Left ventricle myocardium superior (tissue), 1 donor: ENCODE measurements at places on chromosomes 4 and X.

DNA sequence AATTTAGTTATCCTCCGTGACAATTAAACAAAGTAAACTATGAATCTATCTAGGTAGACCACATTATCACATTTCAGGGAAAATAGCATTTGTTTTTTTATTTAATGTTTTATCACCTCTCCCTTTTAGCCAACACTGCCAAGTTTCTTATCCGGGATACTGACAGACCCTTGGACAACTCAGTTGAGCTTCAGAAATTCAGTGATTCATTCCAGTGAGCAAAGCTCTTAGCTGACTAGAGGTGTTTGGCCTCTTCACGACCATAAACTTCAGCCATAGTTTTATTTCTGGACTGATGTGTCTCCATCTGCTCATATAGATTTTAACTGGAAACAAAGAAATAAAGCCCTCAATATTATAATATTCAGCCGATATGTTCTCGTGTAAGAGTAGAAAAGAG is 15.2 kb downstream of the SLITRK2 start:
- no peak for DNase-seq

DNA sequence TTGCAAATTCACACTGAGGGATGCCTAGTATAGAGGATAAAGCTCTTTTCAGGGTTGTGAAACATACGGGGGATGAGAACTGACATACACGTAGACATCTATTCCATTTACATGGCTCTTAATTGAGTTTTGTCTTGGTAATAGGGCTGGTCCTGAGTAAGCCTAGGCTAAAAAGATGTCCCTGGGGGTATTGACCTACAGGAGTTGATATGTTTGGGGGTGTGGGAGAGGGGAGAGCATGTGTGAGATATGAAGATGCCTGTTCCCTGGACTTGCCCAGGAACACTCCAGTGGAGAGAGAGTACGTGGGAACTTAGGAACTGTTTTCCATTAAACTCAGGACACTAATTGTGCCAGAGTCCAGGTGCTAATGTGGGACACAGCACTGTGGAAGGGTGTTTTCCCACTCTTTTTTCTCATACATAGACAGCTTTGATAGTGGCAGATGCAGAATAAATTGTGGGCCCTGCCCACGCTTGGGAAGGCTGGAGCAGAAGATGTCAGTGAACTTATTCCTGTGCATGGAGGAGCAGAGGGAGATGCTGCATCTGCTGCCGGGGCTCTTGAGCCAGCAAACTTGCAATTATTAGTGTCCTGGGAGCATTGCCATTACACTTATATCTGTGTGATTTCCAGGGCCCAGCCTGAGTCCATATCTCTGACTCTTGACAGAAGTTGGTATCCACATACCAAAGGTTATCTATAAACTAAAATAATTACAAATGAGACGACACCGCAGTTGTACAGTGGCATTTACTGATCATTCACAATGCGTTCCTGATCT is 20.7 kb downstream of the SYNPO2 start:
- DNase-seq, result peak; percentile 42

DNA sequence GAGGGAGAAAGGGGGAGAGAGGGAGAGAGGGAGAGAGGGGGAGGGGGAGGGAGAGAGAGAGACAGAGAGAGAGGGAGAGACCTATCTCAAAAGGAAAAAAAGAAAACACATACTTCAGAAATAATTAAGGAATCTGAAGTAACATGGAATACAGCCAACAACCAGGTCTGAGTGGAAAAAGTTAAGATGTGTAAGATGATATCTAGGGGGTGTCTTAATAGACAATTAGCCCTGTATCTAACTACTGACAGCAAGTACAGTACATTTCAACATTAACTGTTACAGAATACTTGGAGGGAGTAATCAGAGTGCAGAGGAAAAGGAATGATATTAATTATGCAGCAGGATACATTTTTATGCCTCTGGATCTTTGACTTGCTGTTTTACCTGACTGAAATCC is 22.4 kb downstream of the NUP54 start:
- DNase-seq, result no peak

DNA sequence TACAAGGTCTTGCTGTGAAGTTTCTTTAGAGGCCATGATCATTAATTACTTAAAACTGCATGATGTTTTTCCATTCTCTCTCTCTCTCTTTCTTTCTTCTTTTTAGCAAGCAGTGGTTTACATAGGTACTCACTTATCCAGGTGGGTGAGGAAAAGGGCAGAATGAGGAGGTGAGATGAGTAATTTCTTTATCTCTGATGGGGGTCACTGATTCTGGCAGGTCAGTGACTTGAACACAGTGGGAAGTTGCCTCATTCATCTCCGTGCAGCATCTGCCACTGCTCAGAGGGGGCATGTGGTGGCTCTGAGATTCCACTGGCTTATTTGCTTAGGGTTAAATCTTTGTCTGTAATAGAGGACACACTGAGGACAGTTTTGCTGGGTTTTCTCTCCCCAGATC is 62.6 kb downstream of the FAM114A1 start:
- no peak for DNase-seq

DNA sequence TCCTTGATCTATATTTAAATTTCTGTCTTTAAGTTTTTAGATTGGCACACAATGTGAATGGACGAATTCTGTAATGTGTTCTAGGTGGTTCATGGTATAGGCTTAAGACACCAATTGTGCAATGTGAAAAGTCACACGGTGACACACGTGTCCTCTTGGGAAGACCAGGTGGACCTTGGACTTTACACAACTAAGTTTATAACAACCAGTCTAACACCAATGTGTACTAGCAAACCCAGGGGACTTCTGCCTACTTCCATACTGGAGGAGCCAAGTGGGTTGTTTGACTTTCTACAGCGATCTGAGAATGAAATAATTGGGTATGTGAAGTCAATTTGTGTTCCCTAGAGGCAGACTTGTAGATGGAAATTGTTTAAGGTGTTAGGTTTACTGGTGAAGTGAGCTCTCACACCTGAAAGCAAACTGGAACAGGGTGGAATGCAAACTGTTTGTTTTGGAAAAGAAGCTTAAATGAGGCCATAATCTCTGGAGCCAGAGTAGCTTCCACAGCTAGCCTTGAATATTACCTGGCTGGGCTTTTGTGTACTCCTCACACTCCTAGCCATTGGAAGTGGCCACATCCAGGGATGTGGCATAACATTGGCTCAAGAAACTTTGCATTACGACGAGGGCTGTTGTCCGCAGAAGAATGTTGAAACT is 45.9 kb upstream of the WDR1 start:
- no peak for DNase-seq

DNA sequence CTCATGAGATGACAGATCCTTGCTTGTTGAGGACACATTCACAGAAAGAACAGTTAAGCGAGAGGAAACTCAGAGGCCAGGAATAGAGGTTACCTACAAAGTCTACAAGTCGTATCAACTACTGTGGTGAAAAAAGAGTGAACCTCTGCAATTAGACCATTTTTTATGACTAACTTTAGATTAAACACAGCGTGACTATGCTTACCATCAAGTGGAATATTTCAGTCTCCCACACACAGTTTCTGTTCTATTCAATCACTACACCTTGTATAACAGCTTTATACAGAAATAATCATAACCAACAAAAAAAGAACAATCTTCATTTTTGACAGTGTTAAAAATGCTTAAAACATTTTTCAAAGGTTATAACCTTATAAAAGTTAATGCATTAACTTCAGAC is 46.6 kb downstream of the ADAMTS3 start:
- DNase-seq, result no peak

GRCh38 chr4:149706942-149707341 is 108.7 kb downstream of the IQCM start:
- no peak for DNase-seq

DNA sequence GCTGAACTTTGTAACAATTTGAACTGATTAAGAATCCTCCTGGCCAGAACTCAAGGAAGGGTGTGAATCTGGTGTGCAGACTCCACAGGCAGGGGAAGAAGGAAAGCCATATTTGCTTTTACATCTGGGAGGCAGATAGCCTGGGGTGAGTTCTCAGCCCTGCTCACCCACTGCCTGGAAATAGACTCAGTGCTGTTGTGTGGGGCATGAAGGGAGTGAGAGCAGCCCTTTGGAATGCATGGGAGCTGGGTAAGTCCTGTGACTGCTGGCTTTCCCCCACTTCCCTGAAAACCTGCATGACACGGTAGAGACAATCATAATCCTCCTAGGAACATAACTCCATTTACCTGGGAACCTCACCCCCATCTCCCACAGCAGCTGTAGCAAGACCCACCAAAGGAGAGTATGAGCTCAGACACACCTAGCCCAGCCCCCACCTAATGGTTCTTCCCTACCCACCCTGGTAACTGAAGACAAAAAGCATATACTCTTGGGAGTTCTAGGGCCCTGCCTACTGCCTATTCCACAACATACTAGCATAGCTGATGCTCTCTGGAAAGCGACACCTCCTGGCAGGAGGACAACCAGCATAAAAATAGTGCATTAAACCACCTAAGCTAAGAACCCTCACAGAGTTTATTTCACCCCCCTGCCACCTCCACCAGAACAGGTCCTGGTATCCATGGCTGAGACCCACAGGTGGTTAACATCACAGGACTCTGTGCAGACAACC is 59.3 kb upstream of the UBQLN2 start:
- DNase-seq, result no peak

GRCh38 chrX:53078943-53079342 is 3.2 kb upstream of the TSPYL2 start:
- no peak for DNase-seq

DNA sequence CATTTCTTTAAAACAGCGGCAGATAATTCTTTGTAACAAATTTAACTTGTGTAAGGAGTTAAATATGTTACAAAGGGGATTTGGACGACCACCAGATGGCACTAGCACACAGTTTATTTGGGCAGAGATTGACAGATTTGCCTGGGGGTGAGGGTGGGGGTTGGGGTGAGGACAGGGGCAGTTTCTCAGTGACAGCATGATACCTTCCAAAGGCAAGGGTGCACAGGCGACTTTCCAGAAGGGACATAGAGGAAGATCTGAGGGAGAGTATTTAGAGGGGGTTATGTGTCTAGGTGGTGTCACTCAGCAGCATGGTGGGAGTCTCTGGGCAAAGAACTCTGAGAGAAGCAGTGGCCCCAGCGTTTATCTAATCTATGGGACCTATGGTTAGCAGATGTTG is 9.6 kb upstream of the TMA16 start:
- no peak for DNase-seq

DNA sequence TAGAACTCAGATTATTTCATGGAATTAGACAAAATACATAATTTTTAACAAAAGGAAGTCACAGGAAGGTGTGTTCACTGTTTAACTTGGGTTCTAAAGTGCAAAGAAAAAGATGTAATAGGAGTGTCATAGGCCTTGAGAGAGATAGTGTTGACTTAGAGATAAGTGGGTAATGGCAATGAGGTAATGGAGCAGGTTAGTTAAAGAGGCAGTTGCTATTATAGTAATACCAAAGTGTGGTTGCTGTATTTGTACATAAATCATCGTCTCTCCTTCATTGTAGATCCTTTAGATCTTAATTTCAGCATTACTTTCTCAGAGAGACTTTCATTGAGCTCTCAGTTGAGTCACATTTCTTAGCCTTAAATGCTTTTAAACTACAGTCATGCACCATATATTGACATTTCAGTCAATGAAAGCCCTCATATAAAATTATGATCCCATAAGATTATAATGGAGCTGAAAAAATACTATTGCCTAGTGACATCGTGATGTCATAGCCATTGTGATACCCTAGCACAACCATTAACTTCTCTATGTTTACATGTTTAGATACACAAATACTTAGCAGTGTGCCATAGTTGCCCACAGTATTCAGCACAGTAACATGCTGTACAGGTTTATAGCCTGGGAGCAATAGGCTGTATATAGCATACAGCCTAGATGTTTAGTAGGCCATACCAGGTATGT is 245.4 kb downstream of the ADGRL3 start:
- no peak for DNase-seq

- no peak for DNase-seq
These were observed 172.3 kb upstream of the RPS6KA3 start for GRCh38 chrX:20438871-20439526.

- no peak for DNase-seq
These were observed 86.0 kb downstream of the RTL5 start for GRCh38 chrX:72045552-72046277.

DNA sequence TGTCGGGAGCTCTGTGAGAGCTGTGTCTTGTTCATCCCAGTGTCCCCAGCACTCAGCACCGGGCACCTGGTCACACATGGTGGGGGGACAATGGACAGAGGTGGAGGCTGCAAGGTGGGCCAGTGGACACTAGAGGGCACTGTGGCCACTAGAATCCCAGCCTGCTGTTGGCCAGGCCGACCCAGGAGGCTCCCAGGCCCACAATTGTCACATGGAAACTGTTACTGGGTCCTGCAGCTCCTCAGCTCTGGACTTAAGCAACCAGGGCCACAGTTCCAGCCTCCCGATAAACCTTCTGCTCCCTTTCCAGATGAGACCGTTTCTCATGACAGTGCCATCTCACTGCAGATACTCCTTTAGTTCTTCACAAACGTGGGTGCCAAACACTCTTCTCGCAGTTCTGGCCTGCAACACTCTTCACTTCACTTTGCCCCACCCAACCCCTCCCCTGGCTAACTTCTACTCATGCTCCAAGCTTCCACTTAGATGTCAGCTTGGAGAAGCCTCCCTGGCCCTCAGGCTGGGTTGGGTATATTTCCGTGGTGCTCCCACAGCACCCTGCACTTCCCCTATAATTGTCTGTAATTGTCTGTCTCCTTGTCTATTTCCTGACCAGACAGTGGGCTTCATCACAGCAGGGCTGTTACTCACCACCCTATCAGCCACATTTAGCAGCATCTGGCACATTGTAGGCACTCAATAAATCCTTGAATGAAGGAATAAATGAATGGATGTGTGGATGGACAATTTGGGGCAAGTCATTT is 3.5 kb upstream of the IQSEC2 start:
- DNase-seq, result peak; percentile 73

DNA sequence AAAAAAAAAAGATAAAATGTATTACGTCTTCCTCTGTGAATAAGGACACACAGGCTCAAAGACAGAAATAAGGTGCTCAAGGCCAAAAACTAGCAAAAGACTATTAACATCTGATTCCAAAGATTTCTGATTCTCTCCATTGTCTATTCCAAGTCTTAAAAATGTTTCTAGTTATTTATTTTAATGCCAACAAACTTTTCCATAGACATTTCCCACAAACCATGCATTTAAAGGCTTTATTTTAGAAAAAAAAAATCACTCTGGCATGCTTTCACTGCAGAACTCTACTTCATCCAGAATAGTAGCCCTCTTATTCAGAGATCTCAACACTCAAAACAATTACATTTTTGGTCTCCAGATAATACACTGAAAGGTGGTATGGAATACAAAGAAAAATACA is 545.0 kb upstream of the TENM3 start:
- DNase-seq, result no peak

GRCh38 chr4:158836828-158837449 is 68.1 kb downstream of the FNIP2 start:
- DNase-seq, result no peak

DNA sequence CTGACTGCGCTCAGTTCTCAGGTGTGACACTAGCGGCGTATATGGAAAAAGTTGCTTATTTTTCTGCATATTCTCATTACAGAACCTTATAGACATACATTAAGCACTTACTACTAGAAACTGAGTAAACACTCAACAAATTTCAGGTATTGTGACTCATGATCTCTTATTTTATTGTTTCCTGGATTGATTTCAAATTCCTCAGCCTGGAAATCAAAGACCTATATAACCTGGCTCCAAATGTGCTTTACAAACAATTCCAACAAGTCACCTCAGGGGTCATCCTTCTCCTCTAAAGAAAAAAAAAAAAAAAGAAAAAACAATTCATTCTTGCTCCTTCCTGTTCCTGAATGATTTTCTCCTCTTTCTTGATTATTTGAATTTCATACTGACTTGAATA is 152.3 kb downstream of the ADAM29 start:
- DNase-seq, result no peak

GRCh38 chr4:95220205-95221175 is 328.3 kb downstream of the UNC5C start:
- no peak for DNase-seq

- no peak for DNase-seq
These were observed 37.7 kb upstream of the TASL start for GRCh38 chrX:30615229-30615628.
